PC-9 (cell line): ENCODE measurements at places on chromosomes 11 and 22.
A peak's percentile ranks its signal among the peaks of the same experiment; 100 is the strongest.

DNA sequence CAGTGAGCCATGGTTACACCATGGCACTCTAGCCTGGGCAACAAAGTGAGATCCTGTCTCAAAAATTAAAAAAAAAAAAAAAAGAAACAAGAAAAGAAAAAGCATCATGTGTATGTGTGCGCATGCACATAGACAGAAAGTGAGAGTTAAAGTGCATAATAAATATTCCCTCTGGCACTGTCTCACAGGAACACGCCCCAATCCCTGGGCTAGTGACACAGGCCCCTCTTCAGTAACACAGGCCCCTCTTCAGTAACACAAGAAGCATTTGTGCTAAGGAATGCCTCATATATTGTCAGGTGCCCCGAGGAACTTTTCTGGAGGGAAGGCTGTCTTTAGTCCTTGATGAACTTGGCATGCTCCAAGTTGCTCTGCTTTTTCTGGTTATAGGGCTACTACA, 57.5 kb downstream of the RPL27A start:
- no peak for DNase-seq

DNA sequence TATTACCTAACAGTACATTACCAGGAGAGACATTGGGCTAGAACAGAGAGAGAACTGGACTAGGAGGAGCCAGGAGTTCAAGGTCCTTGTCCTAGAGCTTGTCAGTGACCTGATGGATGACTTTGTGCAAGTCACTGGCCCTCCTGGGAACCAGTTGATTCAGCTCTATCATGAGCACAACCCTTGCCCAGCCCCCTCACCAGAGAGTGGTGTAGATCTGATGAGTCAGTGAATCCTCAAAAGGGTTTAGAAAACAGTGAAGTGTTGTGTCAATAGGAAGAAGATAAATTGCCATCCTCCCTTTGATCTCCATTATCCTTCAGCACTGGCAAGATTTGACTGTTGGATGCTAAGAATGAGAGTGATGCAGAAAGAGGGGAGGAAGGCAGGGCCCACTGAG, 24.3 kb downstream of the NEU3 start:
- peak; percentile 25 for DNase-seq

DNA sequence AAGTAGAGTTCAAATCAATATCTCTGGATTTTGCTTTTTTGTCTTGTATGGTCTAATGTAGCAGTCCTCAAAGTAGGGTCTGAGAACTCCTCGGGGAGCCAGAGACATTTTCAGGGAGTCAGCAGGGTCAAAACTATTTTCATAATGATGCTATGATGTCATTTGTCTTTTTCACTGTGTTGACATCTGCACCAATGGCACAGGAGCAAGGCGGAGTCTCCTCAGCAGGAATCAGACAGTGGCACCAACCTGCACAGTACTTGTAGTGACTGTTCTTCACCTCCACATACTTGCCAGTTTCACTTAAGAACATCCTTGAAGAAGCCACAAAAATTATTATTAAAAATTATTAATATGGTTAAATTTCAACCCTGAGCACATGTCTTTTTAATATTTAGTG, 14.9 kb upstream of the FXYD6 start:
- DNase-seq, result no peak

GRCh38 chr11:936199-936598, 10.5 kb downstream of the AP2A2 start:
- no peak for DNase-seq

GRCh38 chr11:117816846-117817367, 7.6 kb downstream of the FXYD2 start:
- no peak for DNase-seq

GRCh38 chr11:12144330-12145174, 34.2 kb downstream of the MICAL2 start:
- DNase-seq, result no peak

GRCh38 chr11:47123094-47123493, 53.6 kb downstream of the ARFGAP2 start:
- DNase-seq, result no peak

- no peak for DNase-seq
Measured at GRCh38 chr22:21020802-21021429, 6.0 kb downstream of the P2RX6 start.

GRCh38 chr22:34804604-34805003, 261.4 kb upstream of the ISX start:
- no peak for DNase-seq

- DNase-seq, result no peak
Measured at GRCh38 chr11:6402561-6402981, 12.3 kb downstream of the SMPD1 start.

GRCh38 chr22:19495562-19496323, 16.0 kb downstream of the CDC45 start:
- DNase-seq, result no peak

DNA sequence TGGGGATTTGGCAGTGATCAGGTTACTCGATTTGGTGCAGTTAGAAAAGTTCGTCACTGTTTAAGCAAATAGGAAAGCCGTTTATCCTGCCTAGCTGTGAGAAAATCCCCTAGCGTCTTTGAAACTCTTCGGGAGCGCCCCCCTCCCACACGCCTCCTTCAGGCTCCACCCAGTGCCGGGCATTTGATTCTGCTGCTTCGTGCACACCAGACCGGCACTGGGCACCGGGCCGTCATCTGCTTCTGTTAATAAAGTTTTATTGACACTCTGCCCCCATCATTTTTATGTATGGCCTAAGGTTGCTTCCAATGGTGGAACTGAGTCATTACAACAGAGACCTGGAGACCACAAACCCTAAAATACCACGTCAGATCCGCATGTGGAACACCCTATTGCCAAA, 50.9 kb downstream of the IGF2 start:
- DNase-seq, result no peak

GRCh38 chr11:61618978-61619377, 38.1 kb upstream of the SYT7 start:
- no peak for DNase-seq

- DNase-seq, result peak; percentile 30
Measured at GRCh38 chr11:92711926-92712325, 257.5 kb upstream of the MTNR1B start.

DNA sequence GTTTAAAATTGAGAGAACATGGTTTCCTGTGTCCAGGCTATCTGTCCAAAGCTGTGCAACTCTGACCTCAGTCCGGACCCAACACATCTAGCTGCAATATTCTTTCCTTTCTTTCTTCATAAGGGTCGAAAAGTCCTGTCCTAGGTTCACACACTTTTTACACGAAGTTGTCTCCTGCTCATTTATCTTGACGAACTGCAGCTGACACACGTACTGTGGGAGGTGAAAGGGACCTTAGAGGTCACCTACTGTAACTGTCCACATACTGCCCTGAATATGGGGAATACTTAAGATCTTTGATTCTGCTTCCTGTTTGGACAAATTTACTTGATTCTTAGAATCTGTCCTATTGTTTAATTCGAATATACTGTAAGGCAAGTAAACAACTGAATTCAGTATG, 105.9 kb downstream of the CCDC83 start:
- no peak for DNase-seq

- no peak for DNase-seq
Measured at GRCh38 chr22:48093981-48094380, 1331.5 kb downstream of the TBC1D22A start.

DNA sequence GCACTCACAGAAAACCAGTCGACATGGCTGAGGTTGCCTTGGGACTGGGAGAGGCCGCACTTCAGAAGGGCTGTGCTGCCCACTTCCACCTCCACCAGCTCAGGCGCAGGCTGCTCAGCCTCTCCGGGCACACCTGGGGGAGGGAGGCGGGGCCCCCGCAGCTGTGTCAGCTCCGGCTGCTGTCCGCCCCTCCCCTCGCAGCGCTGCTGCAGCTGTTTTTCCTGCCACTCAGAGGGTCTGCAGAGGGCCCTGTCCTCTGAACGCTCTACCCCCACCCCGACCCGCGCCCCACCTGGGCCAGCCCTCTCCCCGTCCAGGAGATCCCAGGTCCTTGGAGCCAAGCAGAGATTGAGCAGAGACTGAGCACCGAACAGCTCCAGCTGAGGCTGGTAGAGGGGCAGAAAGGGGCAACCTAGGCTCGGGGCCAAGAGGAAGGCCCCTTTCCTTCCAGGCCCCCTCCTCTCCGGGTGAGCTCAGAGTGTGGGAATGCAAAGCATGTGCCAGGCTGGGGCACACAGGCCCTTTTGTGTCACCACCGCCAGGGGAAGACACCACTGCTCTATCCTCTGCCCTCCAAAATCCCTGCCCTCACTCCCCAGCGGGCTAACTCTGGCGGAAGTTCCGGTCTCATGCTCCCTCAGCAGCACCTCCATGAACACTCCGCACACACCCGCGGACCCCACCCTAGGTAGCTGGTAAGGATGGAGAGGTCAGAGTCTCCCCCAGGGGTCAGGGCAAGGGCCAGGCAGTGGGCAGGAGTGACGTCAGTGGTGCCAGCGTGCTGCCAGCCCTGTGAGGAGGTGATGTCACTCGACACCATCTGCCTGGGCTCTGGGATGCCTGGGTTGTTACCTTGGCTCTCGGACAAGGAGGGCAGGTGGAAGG, 1.6 kb downstream of the MCAM start:
- peak; percentile 65 for DNase-seq

DNA sequence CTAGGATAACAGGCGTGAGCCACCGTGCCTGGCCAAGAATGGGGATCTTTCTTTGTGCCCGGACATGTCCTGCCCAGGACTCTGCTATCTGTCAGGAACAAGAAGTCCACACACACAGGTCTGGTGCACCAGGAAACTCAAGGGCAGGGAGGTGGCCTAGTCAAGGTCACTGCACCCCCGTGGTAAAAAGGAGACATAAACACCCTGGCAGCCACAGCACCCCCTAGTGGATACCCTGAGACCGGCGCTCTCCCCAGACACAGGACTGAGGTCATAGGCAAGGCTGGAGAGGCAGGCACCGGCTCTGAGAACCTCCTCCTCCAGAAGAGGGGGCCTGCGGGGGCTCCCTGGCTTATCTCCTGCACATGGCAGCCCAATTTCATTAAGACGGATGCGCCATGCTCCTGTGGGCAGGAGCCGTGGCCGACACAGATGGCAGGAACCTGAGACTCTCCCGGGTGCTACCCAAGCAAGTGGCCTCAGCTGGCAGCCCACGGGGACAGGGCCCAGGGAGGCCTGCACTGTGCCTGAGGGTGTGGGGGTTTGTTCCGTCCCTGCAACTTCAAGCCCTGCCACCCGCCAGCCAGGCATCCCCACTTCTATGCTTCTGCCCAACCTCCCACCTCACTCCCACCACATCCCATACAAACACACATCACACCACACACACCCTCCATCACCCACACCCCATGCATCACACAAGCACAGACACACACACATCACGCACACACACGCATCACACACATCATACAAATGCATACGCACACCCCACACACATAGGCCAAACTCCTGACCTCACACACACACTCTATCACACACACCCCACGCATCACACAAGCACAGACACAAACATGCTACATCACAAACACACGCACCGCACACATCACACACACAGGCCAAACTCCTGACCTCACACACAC, 19.6 kb downstream of the MACROD1 start:
- DNase-seq, result no peak
